ENCODE measurements at places on chromosomes 11 and 22. TPM values are rescaled to one million over a fixed set of nuclear protein-coding genes. Genes with fewer than 3 reads are reported as not detected.
A peak's percentile ranks its signal among the peaks of the same experiment; 100 is the strongest.

GRCh38 chr11:64842851-64843685 is 1.4 kb downstream of the CDC42BPG start:
- H3K36me3 ChIP-seq: no peaks in the 10 kb centered on the region
- no peaks in the 10 kb centered on the region for H3K4me1 ChIP-seq
- no peak overlapping the region for H3K27ac ChIP-seq
- no peak overlapping the region for H3K4me3 ChIP-seq

GRCh38 chr11:83093634-83094033 is 21.9 kb upstream of the RAB30 start:
- H3K27me3 ChIP-seq: no peaks in the 10 kb centered on the region
- no peak overlapping the region for H3K4me3 ChIP-seq
- H3K4me1 ChIP-seq: no peaks in the 10 kb centered on the region
- H3K27ac ChIP-seq: no peak overlapping the region
- no peaks in the 10 kb centered on the region for H3K36me3 ChIP-seq

Gene BDNF
- total RNA-seq: 6.2 TPM

DNA sequence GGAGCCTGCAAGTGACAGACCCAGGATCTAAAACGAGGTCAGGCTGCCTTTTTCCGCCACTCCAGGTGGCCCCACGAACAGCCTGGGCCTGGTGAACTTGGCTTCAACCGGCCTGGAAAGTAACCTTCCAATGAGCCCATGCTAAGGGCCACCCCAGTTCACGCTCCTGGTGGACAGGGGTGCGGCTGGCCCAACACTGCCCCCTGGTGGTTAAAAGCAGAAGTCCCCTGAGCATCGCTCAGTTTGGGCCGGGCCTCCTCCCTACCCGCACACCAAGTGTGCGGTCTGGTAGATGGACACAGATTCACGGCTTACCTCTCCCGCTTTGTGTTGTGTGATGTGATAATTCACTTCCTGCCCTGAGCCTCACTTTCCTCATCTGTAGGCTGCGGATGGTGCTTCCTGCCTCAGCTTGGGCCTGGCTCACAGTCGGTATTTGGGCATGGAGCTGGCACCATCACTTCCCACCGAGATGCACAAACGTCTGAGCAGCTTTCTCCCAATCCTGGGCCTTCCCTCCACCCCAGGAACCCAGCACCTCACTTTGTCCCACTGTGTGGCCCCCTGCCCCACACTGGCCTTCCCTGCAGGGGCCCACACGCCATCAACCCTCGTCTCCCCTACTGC is 13.7 kb upstream of the SEC14L3 start:
- no peaks in the 10 kb centered on the region for H3K36me3 ChIP-seq
- H3K27me3 ChIP-seq: no peaks in the 10 kb centered on the region
- peak; percentile 68 for DNase-seq
- no peaks in the 10 kb centered on the region for H3K4me1 ChIP-seq

DNA sequence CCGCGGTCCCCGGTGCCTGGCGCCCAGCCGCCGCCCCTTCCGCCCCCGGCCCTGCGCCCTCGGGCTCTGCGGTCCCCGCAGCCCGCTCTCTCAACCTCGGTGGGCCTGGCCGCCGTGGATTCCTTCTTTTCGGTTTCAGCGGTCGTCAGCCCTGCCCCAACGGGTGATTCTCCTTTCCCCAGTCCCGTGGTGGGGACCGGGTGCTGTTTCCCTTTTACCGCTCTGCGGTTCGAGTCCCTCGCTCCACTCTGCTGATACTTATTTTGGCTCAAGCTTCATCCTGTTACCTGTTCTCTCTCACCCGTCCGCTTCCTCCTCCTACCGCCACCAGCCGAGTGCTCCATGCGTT is 494 bp downstream of the ZDHHC5 start:
- H3K27ac ChIP-seq: peak overlapping the region; percentile 48
- H3K4me1 ChIP-seq: no peaks in the 10 kb centered on the region
- peaks cover 2% of the 10 kb centered on the region for H3K36me3 ChIP-seq
- peak; percentile 63 for DNase-seq
- peak overlapping the region; percentile 52 for H3K4me3 ChIP-seq
- H3K27me3 ChIP-seq: no peaks in the 10 kb centered on the region

DNA sequence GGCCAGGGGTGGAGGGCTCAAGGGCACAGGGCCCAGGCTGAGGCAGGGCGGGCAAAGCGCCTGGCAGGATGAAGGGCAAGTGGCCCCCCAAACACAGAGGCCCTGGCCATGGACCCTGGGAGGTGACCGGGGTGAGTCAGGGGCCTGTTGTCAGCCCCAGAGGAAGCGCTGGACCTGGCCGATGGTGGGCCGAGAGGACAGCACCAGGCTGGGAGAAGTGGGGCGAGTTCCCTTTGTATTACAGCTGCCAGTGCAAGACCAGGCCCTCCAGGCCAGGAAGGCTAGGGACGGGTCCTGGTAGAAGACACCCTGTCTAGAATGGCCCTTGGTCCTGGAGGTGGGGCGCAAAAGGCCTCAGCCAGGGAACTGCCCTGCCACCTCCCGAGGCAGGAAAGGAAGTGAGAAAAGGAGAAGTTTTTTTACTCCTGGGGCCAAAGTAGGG is 12.8 kb downstream of the CXCR5 start:
- H3K36me3 ChIP-seq: peaks cover 6% of the 10 kb centered on the region
- no peaks in the 10 kb centered on the region for H3K4me1 ChIP-seq
- no peaks in the 10 kb centered on the region for H3K27me3 ChIP-seq
- no peak overlapping the region for H3K4me3 ChIP-seq
- H3K27ac ChIP-seq: no peak overlapping the region
- DNase-seq: no peak

- DNase-seq: no peak
- no peaks in the 10 kb centered on the region for H3K36me3 ChIP-seq
- no peak overlapping the region for H3K4me3 ChIP-seq
Observed at GRCh38 chr22:26660961-26661578, 3.7 kb downstream of the MIAT start.

Gene SHANK3
- total RNA-seq: 48.6 TPM

GRCh38 chr22:37662039-37662438 is 3.5 kb downstream of the PDXP start:
- no peak overlapping the region for H3K4me3 ChIP-seq
- no peaks in the 10 kb centered on the region for H3K4me1 ChIP-seq
- no peak overlapping the region for H3K27ac ChIP-seq

DNA sequence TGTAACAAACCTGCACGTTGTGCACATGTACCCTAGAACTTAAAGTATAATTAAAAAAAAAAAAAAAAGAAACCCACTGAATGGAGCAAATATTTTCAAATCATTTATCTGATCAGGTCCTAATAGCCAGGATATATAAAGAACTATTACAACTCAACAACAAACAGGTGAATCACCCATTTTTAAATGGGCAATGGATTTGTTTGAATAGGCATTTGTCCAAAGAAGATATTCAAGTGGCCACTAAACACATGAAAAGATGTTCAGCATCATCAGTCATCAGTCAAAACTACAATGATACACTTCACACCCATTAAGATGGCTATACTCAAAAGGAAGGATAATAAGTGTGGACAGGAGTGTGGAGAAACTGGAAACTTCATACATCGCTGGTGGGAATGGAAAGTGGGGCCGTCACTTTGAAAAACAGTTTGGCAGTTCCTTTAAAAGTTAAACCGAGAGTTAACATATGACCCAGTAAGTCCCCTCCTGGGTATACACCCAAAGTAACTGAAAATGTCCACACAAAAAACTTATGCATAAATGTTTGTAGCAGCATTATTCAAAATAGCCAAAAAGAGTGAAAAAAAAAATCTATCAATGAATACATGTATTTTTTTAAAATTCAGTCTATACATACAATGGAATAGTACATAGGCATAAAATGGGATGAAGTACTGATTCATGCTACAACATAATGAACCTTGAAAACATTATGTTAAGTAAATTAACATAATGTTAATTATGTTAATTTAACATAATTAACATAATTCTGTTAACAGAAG is 53.1 kb downstream of the ARRB1 start:
- no peaks in the 10 kb centered on the region for H3K36me3 ChIP-seq
- no peaks in the 10 kb centered on the region for H3K27me3 ChIP-seq
- no peak for DNase-seq
- H3K27ac ChIP-seq: no peak overlapping the region

DNA sequence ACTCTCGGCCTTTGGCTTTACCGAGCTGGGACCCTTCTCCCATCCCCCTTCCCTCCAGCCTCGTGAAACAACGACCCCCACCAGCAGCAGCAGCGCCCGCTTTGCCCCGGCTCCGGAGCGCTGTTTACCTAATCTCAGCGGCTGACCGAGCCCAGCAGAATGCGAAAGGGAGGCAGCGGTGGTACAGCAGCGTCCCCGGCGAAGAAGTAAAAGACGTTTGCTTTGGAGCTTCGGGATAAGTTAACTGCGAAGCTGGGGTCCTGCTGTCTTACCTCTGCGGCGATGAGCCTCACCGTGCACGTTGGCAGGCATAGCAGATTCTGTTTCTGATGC is 2.0 kb upstream of the LARGE1 start:
- H3K4me1 ChIP-seq: no peaks in the 10 kb centered on the region
- no peaks in the 10 kb centered on the region for H3K36me3 ChIP-seq
- peak; percentile 47 for DNase-seq

- no peaks in the 10 kb centered on the region for H3K27me3 ChIP-seq
- H3K4me3 ChIP-seq: no peak overlapping the region
- no peak for DNase-seq
- H3K36me3 ChIP-seq: no peaks in the 10 kb centered on the region
Observed at GRCh38 chr22:37503183-37503683, 16.0 kb downstream of the CARD10 start.

DNA sequence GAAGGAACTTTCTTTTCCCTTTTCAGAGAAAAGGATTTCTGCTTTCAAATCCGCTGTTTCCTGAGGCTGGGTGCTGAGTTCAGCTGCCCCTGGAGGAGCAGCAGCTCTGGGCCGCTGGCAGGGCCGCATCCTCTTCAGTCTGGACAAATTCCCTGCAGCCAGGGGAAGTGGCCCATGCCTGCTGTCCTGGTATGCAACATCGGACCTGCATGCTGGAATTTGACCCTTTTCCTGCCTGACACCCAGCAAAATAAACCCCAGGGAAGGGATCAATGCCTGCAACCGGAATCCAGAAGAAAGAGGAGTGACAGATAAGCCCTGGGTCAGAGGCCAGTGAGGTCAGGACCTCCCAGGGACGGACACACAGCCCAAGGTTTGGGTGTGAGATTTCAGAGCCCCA is 54.1 kb upstream of the LINC01488 start:
- H3K36me3 ChIP-seq: no peaks in the 10 kb centered on the region
- H3K27me3 ChIP-seq: no peaks in the 10 kb centered on the region
- no peak overlapping the region for H3K27ac ChIP-seq
- H3K4me3 ChIP-seq: no peak overlapping the region
- DNase-seq: peak; percentile 59
- H3K4me1 ChIP-seq: no peaks in the 10 kb centered on the region

Gene RFPL3
- total RNA-seq: not detected

GRCh38 chr11:7591987-7592386 is 78.2 kb downstream of the PPFIBP2 start:
- DNase-seq: no peak
- no peak overlapping the region for H3K27ac ChIP-seq
- H3K27me3 ChIP-seq: no peaks in the 10 kb centered on the region
- H3K4me1 ChIP-seq: peaks cover 3% of the 10 kb centered on the region

DNA sequence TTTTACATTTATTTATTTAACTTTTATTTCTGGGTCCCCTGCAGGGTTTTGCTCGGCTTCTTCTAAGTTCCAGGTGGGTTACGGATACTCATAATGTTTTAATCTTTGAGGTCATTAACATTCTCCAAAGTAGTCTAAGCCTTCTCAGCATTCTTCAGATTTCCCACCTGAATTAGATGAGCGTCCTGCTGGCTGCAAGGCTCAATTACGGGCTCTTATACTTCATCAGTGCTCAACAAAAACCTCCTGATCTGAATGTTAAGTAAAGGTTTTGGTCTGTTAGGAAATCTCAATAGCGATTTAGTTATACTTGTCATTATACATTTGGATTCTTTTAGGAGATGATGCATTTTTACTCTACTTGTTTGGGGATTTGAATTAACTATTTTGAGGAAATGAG is 27.3 kb upstream of the NFRKB start:
- no peaks in the 10 kb centered on the region for H3K27me3 ChIP-seq
- no peaks in the 10 kb centered on the region for H3K4me1 ChIP-seq
- H3K4me3 ChIP-seq: no peak overlapping the region
- no peak overlapping the region for H3K27ac ChIP-seq
- no peak for DNase-seq

Gene PKNOX2
- 7.7 TPM for total RNA-seq

GRCh38 chr11:24068197-24068596 is 428.7 kb upstream of the LUZP2 start:
- H3K27me3 ChIP-seq: no peaks in the 10 kb centered on the region
- no peak overlapping the region for H3K4me3 ChIP-seq
- no peaks in the 10 kb centered on the region for H3K4me1 ChIP-seq
- no peak for DNase-seq
- H3K27ac ChIP-seq: no peak overlapping the region

Gene SPDYC
- total RNA-seq: not detected

DNA sequence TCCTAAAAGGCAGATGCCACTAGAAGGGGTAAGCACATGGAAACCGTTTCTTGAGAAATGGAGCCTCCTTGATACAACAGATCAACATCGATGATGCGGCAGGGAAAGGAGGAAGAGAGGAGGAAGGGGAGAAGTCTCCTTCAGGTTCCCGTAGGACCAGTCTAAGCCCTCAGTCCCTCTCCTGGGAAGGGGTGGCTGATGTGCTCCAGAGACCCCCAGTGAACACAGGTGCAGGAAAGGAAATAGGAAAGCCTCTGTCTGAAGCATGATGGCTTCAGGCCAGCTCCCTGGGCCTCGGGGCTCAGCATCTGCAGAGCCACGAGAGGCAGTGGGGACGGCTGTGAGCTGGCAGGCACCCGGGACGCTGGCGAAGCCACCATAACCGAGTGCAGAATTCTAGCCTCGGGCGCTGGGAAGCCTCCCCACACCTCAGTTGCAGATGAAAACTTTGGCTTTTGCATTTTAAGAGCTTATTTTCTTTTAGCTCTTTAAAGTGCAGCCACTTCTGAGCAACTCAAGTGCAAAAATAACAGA is 1.8 kb downstream of the SPATA19 start:
- DNase-seq: no peak
- H3K27ac ChIP-seq: no peak overlapping the region
- no peak overlapping the region for H3K4me3 ChIP-seq

DNA sequence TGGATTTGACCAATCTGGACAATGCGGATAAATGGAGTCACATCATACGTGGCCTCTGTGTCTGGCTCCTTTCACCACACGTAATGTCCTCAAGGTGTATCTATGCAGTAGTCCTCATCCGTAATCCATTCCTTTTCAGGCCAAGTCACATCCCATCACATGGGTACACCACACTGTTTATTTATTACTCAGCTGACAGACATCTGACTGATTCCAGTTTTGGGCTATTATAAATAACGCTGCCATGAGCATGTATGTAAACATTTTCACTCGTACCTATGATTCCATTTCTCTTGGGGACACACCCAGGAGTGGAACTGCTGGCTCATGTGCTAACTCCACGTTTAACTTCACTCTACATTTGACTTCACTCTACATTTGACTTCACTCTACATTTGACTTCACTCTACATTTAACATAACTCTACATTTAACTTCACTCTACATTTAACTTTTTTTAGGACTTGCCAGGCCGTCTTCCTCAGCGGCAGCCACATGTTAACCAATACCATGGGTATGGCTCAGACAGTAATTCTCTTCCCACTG is 52.1 kb downstream of the SHANK2 start:
- H3K27ac ChIP-seq: no peak overlapping the region
- no peaks in the 10 kb centered on the region for H3K4me1 ChIP-seq
- no peaks in the 10 kb centered on the region for H3K36me3 ChIP-seq
- H3K4me3 ChIP-seq: no peak overlapping the region
- no peaks in the 10 kb centered on the region for H3K27me3 ChIP-seq
